NCI-H226 (cell line): ENCODE measurements at places on chromosomes 1 and 21.
A peak's percentile ranks its signal among the peaks of the same experiment; 100 is the strongest.

DNA sequence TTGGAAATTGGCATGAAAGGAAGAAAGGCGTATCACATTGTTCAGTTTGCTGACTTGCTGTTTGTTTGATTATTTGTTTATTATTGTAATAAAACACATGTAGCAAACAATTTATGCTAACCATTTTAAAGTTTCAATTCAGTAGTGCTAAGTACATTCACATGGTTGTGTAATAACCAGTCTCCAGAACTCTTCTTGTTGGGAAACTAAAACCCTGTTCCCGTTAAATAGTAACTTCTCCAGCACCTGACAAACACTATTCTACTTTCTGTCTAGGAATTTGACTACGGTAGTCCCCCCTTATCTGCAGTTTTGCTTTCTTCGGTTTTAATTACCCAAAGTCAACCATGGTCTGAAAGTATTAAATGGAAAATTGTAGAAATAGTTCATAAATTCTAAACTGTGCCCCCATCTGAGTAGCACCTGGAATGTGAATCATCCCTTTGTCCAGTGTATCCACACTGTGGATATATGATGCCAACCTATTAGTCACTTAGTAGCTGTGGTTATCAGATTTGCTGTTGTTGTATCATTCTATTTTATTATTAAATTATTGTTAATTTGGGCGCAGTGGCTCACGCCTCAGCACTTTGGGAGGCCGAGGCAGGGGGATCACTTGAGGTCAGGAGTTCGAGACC lies 5.5 kb downstream of the MORC3 start:
- DNase-seq: no peak

GRCh38 chr1:183769956-183770815 lies 34.7 kb upstream of the RGL1 start:
- DNase-seq: no peak

- peak; percentile 38 for DNase-seq
Measured at GRCh38 chr1:155127105-155127966, at the start of gene EFNA1. Gene EFNA1, plus strand, starts transcription at chr1:155127876. Its CDS starts 102 bp downstream, at chr1:155127978.

DNA sequence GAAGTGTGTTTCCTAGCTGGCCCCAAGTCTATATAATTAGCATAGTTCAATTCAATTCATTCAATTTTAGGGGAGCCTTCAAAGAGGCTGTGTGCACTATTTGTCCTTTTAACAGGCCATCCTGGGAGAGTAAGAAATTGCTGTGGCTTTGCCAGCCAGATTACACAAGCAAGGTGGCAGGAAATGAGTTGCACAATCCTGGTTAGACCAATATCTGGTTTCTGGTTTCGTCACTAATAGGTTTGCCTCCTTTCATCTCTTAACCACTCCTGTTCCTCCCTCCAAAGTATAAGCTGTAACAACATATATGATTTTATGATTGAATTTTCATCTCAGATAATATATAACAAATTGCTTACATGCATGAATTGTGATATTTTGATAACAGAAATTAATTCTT lies 84.1 kb upstream of the NEGR1 start:
- peak; percentile 75 for DNase-seq

- DNase-seq: no peak
Measured at GRCh38 chr1:231170875-231171274, 9.0 kb downstream of the TRIM67 start.

GRCh38 chr1:205370780-205371179 lies 14.1 kb upstream of the KLHDC8A start:
- DNase-seq: no peak
